Dermis blood vessel endothelial cell (primary cell): ENCODE measurements at places on chromosomes 1 and 21. TPM values are rescaled to one million over a fixed set of nuclear protein-coding genes. Genes with fewer than 3 reads are reported as not detected.

DNA sequence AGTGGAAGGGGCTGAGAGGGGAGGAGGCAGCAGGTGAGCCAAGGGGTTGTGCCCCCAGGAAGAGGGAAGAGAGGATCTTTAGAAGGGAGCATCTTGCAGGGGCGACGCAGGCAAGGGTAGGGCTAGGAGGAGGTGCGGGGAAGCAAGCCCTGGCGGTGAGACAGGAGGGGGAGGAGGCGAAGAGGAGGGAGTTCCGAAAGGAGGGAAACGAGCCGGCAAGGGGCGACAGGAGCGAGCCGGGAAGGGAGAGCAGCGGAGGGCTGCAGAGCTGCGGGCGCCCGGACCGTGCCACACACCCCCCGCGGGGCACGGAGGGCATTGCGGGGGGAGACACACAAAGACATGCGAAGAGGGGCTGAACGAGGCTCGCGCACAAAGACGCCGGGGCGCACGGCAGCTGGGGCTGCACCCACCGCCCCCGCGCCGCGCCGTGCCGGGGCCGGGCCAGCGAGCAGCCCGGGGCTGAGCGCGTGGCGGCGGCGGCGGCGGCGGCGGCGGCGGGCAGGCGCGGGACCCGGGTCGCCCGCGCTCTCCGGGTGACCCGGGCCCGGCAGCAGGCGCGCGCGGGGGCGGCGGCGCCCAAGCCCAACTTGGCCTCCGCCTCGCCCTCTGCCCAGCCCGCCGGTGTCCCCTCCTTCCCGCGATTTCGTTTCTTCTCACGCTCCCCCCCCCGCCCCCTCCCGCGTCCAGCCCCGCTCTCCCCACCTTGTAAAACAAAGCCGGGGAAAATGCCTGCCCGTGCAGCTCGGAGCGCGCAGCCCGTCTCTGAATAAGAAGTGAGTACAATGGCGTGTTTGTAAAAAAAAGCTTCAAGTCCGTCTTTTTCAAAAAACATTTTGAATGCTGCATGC, at the start of gene KCNK2:
Gene KCNK2 (plus strand): TSS at position 206 of the 851 bp plus-strand sequence. CDS start 649 bp downstream, outside the sequence.
- peak; percentile 16 for DNase-seq

GRCh38 chr1:202703191-202703590, 7.1 kb downstream of the SYT2 start:
- no peak for DNase-seq

- DNase-seq, result no peak
Measured at GRCh38 chr1:218751208-218751948, 406.2 kb downstream of the TGFB2 start.

GRCh38 chr1:36367798-36368197, 17.9 kb downstream of the STK40 start:
- DNase-seq, result no peak

DNA sequence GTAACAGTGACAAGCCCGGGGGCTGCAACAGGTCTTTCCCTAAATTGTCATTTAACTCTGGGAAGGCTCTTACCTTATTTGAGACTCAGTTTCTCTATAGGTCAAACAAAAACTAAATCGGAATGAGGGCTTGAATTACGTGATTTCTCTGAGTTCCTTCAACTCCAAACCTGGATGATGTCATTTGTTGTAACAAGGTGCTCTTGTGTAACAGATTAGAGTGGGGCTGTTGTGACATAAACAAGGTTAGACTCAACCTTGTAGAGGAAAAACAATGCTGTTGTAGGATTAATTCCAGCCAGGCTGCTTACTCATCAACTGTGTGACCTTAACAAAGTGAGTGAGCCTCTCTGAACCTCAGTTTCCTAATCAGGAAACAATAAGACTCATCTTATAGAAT, 74.4 kb downstream of the SUSD4 start:
- DNase-seq, result no peak

- DNase-seq, result no peak
Measured at GRCh38 chr1:70117046-70117445, 88.3 kb downstream of the LRRC40 start.

DNA sequence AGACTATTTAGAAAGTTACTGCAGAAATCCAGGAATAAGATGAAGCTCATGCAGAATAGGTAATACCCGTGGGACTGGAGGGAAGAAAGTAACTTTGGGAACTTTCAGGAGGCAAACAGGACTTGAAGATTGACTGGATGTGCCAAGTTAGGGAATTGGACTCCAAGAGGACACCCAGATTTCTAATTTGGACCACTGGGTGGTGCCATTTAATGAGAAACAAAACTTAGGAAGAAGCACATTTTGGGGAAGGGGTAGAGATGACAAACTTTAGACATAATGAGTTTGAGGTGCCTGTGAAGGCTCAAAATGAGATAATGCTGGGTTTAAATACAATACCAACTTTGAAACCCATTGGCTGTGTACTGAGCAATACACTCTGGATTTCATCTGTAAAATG, 3.3 kb upstream of the B4GALT3 start:
- peak; percentile 58 for DNase-seq

DNA sequence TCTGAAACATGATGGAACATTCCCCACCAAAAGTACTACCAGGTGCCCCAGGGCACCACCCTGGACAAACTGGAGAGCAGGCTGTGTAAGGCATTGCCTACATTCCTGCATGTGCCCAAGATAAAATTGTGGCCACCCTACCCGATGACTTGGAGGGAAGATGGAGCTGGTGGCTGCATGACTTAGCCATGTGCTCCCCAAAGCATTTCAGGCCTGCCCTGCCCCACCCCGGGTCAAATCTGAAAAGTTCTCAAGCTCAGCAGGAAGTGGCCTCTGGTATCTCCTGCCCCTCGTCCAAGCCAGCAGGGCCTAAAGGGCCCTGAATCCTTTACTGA, 8.5 kb downstream of the CD2 start:
- no peak for DNase-seq

DNA sequence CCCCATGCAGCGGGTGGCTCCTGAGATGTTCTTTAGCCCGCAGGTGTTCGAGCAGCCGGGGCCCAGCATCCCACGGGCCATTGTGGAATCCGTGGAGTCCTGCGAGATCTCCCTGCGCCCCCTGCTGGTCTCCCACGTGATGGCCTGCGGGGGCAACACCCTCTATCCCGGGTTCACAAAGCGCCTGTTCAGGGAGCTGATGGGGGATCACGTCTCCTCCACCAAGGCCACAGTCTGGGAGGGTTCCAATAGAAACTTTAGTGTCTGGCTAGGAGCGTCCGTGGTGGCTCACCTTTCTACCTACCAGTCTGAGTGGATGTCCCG, 71.0 kb downstream of the ACTL8 start:
- no peak for DNase-seq

DNA sequence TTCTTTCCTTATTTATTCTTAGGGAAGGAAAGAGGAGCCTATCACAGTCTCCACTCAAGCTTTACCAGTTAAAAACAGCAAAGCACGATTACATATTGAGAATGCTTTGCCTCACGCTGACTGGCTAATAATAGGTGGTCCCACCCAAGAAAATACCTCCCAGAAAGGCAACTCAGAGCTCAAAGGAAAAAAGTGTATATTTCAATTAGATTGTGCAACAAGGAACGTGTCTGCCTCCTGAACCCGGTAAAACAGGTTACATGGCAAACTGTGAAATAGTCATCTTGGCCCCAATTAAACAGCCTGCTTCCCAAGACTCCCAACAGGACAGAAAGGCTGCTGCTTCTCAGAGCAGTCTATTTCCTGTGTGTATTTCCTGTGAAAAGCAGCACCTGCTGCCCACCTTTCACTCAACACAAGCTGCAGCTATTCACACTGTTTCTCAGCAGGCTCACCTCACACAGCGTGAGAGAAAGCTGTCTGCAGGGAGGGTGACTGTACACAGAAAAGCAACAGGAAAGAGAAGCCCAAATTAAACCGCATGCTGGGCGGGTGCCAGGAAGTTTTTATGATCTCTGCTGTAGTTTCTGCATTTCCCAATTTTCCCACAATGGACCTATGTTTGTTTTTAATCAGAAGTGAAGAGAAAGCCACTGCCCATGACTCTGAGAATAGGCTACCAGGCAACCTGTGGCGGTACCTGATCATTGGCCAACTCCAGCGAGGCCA, 44.0 kb downstream of the URB1 start:
- DNase-seq, result peak; percentile 15

- DNase-seq, result no peak
Measured at GRCh38 chr1:198889101-198889500, 250.3 kb downstream of the PTPRC start.

GRCh38 chr1:66684353-66684752, 67.9 kb upstream of the DYNLT5 start:
- DNase-seq, result no peak

DNA sequence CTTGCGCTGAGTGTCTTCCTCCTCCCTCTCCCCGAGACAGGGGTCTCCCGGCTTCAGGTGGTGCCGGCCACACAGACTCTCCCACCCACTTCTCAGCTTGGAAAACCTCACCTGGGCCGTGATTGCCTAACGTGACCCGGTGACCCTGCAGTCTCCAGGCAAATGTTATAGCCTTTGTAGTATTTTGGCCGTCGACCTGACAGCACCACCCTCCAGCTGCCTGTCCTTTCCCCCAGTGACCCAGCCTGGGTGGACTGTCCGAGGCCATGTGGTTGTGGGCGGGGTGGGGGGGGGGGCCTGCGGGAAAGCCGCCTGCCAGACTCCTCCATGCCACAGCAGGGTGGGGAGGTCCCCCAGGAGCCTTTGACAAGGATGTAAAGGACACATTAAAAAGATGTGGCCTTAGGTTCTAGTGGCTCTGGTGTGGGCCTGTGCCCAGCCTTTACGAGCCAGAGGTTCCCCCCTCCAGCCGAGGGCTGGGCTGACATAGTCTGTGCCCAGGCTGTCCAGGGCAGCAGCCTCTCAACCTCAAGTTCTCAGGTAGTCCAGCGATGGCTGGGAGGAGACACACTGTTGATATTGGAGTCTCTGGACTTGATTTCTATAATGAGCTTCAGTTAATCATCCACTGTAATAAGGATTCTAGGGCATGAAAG, 8.1 kb downstream of the TOR3A start:
- DNase-seq, result no peak

NR5A2 gene
- total RNA-seq, result 7.9 and 16.0 TPM in 2 replicates

FCRL4 gene
- not detected in 2 replicates for total RNA-seq

METTL13 gene
- 30.8 and 32.2 TPM in 2 replicates for total RNA-seq

TRIM58 gene
- 0.17 and 0.37 TPM in 2 replicates for total RNA-seq

TDRD10 gene
- 5.3 and 6.0 TPM in 2 replicates for total RNA-seq

KCNE2 gene
- total RNA-seq, result not detected in 2 replicates
